AG20443 (cell line): ENCODE measurements at places on chromosomes 11 and 22.

DNA sequence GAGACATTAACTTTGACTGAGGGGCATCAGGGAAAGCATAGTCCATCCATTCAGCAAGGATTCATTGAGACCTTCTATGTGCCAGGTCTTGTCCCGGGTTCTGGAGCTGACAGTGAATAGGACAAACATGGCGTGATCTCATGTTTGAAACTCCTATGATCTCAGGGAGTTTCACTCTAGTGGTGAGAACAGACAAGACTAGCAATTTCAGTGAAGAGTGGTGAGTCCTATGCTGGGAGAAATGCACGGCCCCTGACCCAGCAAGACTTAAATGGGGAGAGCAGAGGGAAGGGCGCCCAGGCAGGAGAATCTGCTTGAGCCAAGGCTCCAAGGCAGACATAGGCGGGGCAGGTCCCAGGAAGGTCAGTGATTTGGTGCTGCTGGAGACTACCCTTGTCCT is 155.7 kb downstream of the CEP164 start:
- no peak for DNase-seq

- no peak for DNase-seq
These were observed 39.5 kb downstream of the CDKN1C start for GRCh38 chr11:2846056-2846455.

GRCh38 chr22:32232191-32232830 is 22.8 kb downstream of the SLC5A4 start:
- no peak for DNase-seq

DNA sequence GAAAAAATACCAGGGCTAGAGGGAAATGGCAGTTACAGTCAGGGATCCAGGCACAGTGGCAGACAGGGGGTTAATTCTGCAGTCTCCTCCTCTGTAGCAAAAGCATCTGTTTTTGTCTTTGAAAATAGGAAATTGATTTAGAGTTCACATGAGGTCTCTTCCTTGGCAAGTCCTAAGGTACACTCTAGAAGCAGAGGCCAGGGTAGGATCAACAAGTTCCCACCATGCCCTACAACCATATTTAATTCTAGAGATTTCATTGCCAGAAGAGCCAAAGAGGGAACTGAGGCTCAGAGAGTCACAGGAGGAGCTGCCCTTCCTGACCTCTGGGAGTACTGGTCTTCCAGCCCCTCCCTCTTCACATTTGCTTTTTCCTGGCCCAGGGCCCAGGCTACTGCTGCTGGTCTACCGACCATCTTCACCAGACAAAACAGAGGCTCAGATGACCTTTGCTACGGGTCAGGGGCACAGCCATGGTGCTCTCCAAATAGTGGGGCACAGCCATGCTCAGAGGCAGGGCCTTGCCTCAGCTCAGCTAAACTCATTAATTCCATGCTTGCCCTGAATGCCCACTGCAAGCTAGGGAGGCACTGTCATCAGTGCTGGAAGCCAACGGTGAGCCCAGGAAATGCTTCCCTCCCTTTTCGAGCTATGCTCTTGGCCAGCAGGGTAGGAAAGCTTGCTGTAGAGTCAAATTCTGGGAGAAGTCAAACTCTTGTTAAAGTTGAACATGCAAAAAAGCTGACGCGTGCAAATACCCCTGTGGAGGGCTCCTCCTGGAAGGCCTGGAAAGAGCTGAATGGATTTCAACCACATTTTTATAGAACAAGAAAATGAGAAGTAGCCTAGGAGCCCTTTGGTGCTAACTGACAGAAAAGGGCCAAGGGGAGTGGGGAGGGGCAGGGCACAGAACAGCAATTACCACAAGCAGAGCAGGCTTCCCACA is 11.7 kb upstream of the CHRM4 start:
- DNase-seq: no peak

- no peak for DNase-seq
These were observed 476.9 kb upstream of the ISX start for GRCh38 chr22:34588871-34589545.

DNA sequence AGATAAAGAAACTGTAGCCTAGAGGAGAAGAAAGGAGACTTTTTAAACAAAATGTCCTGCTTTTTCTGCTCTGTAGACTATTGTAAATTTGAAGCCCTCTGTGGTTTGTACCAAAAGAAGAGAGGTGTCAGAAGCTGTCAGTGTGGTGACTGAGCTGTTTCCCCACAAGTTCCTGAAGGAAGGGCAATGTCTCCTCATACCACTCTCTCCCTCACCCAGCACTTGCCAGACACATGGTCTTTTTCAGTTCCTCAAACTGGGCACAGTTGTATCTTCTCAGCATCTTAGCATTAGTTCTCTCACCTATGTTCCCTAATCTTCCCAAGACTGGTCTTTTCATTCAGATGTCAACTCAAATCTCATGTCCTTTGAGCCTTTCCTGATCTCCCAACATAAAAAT is 4.3 kb downstream of the BCO2 start:
- DNase-seq: no peak

DNA sequence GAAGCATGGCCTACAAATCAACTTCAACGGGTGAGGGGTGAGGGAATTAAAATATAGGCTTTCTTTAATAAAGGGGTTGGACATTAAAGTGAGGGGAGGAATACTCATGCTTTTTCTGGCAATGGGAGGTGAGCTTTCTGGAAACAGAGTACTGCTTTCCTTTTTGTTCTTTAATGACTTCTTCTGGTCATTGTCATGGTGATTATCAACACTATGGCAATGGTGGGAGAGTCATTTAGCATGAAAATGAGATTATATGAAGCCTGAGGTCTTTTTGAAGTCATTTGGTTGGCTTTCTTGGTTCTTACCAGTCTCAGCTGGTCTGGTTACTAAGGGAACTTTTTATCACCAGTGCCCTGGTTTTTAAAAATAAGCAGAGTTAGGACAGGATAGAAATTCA is 475.8 kb upstream of the LRRC4C start:
- DNase-seq: no peak

DNA sequence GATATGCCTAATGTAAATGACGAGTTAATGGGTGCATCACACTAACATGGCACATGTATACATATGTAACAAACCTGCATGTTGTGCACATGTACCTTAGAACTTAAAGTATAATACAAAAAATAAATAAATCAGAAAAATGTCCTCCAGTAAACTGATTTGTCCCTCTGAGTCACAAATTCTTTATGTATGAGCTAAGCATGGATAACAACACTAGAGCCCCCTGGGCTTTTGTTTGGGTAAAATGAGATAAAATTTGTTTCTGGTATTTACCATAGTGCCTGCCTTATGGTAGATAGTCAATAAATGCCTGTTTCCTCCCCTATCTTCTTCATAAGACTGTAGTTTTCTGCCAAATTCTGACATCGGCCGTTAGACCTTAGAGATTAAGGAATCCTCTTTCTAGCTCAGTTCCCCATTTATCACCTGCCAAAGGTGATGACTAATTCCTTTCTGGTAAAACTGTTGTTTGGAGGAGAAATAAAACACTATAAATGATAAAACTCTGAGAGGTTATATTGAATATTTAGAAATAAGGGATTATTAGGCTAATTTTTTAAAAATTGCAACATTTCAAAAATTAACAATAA is 43.6 kb upstream of the LUZP2 start:
- no peak for DNase-seq

DNA sequence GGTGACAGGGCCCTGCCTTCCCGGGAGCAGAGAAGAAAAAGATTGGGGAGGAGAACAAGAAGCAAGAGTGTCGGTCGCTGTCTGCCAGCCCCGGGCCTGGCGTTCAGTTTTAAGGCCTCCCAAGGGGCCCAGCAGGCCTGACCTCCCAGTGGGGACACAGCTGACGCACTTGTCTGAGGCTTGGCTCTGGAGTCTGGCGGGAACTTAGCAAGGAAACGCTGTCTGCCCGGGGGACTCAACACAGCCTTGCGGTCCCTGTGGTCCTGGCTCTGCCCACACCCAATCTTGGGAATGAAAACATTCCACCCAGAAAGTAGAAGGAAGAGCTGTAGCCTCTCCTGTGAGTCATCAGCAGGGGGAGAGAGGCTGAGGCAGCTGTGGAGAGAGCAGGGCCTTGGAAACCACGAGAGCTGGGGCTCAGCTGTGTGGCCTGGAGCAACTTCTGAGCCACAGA is 54.4 kb downstream of the TRAF6 start:
- peak; percentile 96 for DNase-seq

- no peak for DNase-seq
These were observed 120.2 kb upstream of the SNX19 start for GRCh38 chr11:131036514-131036913.

DNA sequence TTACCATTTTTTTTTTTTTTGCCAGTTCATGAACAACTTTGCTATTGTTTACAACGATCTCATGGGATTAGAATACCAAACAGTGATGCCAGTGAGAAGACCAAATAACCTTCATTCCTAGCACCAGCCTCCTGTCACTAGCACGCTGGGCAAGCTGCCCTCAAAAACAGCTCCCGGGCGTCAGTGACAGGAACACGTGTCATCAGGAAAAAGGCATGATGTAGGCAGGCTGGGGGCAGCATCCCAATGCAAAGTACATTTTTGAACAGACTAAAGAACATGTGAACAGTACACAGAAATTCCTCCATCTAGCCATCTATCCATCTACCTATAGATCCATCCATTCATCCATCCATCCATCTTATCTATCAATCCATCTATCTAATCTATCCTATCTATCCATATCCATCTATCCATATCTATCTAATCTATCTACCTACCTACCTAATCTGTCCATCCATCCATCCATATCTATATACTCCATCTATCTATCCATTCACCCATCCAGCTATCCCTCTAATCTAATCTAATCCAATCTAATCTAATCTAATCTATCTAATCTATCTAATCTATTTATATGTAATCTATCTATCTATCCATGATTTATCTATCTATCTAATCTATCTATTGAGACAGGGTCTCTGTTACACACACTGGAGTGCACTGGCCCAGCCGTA is 378.5 kb downstream of the SHANK2 start:
- DNase-seq: no peak

DNA sequence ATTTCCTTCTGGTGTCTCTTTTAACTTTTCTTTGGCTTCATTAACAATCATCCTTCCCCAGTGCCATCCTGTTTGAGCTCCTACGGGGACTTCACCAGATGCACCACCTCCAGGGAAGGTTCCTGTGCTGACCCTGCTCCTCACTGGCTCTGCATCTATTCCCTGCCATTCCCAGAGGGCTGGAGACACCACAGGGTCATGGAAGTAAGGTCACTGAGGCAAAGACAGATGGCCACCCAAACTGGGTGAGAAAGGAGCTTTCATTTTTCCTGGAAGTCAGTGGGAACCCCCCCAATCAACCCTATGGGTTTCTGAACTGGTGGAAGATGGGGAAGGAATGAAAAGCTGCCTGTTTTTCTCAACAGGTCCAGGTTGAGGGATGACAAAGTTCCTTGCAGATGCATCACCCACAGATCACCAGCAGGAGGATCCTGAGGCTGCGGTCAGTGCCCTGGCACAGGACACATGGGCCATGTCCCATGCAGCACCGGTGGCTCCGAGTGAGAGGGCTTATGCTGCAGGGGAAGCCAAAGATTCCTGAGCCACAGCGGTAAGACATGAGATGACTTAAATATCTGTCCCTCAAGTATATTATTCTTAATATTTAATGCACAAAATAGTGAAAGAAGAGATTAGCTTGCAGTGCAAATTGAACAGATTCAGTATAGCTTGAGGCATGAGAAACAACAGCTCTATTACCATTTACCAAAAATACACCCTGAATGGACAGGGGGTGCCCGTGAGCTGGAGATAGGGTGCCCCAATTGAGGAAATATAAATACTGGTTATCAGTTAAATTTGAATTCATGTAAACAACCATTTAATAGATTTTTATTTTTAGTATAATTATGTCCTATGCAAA is 73.0 kb upstream of the VPREB1 start:
- peak; percentile 41 for DNase-seq

DNA sequence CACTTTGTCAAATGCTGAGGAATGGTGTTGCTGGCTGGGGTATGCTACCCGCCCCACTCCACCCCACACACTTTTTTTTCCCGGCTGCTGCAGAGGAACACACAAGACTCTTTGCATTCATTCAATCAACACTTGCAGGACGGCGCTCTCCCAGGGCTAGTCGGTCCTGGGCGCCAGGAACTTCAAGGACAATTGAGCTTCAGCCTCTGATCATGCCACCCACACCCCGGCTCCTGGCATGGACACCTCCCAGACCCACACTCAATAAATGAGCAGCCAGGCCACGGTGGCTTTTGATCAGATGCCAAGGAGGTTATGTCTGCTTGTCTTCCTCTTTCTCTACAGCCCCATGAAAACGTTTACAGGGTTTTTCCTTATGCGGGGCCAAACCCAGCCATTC is 19.8 kb downstream of the TPST2 start:
- DNase-seq: no peak

DNA sequence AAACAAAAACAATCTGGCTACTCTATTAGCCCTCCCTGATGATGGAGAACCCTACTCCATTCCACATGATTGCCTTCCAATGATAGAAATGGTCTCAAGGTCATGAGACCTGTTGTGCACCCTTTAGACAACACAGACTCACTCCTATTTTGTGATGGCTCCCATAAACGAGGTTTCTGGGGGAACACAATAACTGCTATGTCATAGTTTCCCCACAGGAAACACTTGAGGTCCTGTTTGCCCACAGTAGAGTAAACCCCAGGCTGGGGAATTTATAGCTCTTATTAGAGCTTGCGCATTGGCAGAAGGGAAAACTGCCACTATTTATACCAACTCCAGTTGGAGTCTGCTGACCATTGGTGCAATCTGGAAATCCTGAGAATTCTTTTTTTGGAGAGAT is 28.7 kb downstream of the MIF start:
- DNase-seq: no peak

- DNase-seq: no peak
These were observed 40.9 kb downstream of the MRTFA start for GRCh38 chr22:40595497-40596234.

GRCh38 chr11:1297011-1297575 is 12.3 kb downstream of the TOLLIP start:
- DNase-seq: no peak
